D341Med (cell line): ENCODE measurements at places on chromosomes 12 and 14.
A peak's percentile ranks its signal among the peaks of the same experiment; 100 is the strongest.

GRCh38 chr12:115811045-115811444, 466.4 kb downstream of the MED13L start:
- DNase-seq, result no peak

GRCh38 chr12:32418903-32419519, 19.7 kb downstream of the FGD4 start:
- no peak for DNase-seq

GRCh38 chr12:28563286-28563685, 373.0 kb downstream of the CCDC91 start:
- no peak for DNase-seq

GRCh38 chr14:96351986-96352385, 11.2 kb downstream of the ATG2B start:
- no peak for DNase-seq

DNA sequence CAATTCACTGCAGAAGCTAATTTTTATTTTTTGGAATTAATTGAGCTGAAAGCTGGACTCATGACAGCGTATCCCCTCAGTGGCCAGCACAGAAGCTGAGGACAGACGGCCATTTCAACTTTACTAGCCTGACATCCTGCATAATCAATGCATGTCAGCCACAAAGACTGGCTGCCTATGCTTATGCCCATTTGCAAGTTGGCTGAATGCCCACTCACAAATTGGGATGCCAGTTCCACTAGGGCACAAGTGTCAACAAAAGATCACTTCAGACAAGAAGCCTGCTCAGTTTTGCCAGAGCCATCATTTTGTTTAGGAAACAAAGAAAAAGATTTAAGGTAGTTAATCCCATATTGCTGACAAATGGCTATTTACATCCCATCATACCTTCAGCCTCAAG, 417.6 kb downstream of the NOVA1 start:
- DNase-seq, result no peak

GRCh38 chr14:106803379-106803778, 1277.0 kb downstream of the TMEM121 start:
- no peak for DNase-seq

- DNase-seq, result no peak
These were observed 15.8 kb downstream of the FOXA1 start for GRCh38 chr14:37579274-37579673.

- no peak for DNase-seq
These were observed 62.1 kb upstream of the KIF21A start for GRCh38 chr12:39505023-39505422.

DNA sequence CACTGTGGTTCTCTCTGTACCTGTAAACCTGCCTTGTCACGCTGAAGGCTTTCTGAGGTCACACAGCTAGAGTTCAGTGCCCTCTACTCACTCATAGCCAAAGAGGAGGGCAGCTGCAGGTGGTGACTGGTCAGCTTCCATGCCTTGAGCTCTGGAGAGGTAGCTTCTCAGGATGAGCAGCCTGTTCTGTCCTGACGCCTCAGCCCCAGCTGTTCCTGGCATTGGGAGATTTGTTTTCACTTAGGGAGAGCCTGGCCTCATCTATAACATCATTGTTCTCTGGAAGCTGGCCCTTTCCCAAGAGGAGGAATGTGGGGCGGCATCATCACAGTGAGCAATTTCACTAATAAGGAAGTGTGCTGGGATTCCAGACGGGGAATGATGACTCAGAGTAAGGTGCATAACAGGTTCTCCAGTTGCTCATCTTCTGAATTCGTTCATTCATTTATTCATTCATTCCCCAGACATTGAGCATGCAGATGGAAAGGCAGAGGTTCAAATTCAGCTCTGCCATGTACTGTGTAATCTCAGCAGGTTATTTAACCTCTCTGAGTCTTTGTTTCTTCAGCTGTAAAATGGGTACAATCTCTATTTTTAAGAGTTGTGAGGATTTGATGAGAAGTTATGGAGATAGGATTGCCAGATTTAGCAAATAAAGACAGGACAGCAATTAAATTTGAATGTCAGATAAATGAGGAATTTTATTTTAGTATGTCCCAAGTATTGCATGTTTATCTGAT, 255.8 kb upstream of the CRY1 start:
- no peak for DNase-seq

DNA sequence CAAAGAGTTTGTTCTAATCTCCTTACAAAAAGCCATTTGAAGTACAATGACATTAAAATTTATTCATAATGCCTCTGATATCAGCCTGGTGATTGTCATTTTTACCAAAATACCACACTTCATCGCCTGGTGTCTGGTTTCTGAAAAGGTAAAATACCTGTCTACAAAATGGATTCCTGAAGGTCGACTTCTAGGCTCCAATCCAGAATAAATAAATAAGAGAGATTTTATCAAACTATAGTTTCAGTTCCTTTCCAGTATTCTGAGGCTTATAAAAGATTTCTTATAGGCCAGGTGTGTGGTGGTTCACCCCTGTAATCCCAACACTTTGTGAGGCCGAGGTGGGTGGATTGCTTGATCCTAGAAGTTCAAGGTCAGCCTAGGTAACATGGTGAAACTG, 340.7 kb downstream of the SLC16A7 start:
- no peak for DNase-seq

GRCh38 chr14:96095058-96095457, 55.9 kb downstream of the C14orf132 start:
- DNase-seq, result no peak

- DNase-seq, result no peak
These were observed 10.0 kb upstream of the GPR19 start for GRCh38 chr12:12705838-12706520.

DNA sequence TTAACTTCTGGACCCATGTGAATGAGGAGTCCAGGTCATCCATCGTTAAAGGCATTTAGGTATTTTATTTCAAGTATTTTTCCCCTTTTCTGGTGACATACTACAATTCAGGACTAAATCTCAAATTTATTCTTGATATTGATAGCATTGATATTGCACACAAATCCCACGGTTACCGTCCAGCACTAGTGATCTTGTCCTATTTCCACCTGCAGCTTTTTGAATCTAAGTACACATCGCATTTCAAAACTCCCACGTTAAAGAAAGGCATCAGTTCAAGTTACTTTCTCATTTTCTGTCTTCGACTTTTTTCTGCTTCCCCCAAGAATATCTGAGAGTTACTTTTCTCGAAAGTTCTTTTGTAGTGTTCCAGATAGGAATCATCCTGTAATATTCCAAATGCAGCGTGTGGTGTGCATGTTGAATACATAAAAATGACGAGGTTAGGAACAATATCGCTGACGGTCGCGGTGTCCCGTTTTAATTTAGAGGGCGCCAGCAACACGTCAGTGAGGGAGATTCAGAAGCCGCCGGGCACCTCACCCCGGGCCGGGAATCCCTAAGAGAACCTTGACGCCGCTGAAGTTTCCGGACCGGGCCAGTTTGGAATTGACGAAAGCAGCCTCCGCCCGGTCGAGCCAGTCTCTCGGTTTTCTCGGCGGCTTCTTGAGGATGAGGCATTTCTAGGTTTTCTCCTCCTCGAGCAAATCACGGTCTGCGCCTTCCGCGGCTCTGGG, 569 bp upstream of the RGS6 start:
- DNase-seq, result peak; percentile 51

GRCh38 chr12:118981285-118982211, at the start of gene SRRM4:
SRRM4 (plus strand) TSS chr12:118981541; CDS start chr12:118981883, 342 bp downstream.
- peak; percentile 92 for DNase-seq

- no peak for DNase-seq
These were observed 10.3 kb upstream of the PGAM5 start for GRCh38 chr12:132700212-132700822.

DNA sequence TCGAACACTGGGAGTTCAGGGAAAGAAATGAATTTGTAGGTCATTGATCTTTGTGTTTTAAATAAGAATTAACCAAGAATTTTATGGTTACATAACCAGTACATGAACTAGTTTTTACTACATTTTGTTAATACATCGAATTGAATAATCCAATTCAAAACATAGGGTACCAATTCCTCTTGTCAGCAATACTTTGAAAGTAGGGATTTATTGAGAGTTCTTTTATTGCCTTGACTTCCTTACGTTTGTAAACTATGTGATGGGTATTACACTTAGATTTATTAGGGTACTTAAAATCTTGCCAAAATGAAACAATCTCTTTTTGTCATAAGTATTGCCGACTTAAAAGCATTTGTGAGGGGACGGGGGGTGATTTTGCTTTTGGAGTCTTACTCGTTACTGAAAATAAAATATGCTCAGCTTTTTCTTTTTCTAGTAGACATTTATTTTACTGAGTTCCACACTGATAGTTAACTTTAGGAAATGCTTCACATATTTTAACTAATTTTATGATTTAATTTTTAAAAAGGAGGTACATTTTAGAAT, 22.4 kb downstream of the SOCS2 start:
- DNase-seq, result no peak

GRCh38 chr12:19068137-19068536, 61.4 kb upstream of the PLEKHA5 start:
- no peak for DNase-seq

GRCh38 chr14:55245657-55246268, 25.5 kb upstream of the FBXO34 start:
- no peak for DNase-seq

DNA sequence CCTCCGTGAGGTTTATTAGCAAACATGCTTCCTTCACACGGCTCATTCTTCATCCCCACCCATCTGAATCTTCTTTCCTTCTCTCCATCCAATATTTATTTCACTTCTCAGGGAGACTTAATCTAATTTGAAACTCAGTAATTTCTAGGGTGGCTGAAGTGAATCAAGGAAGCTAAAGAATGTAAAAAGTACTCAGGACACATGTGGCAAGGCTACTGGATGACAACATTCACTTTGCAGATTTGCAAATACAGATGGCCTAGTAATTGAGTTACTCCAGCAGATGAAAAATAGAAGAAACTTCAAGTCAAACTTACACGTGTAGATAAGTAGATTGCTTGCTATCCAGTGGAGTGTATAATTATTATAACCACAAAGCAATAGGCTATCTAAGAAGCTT, 15.4 kb upstream of the BEST3 start:
- no peak for DNase-seq

DNA sequence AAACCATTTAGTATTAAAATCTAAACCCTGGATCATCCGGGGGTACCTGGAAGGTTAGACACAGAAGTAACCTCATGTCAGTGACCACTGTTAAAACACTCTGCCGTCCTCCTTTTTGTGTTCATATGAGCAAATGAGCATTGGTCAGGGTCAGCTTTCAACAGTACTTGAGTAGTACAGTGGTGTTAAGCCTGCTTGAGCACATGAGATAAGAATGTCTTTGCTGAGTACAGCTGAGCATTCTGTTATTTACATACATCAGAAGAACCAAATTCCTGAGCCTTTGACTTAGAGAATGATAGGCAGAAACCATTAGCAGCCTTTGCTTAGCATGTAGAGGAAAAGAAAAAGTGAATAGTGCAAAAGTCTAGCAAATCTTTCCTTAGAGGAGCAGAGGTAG, 38.6 kb upstream of the LRTM2 start:
- DNase-seq, result no peak

DNA sequence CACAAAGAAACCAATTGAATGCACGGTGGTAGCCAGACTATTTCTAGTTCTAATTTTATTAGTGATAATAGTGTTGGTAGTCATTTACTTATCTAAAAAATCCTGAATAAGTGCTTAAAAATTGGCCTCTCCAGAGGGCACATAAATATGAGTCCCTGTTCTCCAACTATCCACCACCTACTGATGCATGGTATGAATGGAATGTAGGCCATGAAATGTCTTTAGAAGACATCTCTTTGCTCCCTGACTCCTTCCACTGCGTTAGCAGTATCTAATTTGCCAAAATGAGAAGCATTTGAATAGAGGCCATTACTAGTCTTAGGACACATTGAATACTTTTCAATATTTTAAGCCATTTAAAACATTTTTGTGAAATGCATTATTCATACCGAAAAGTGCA, 261.7 kb downstream of the LRFN5 start:
- no peak for DNase-seq

- DNase-seq, result no peak
These were observed 10.9 kb upstream of the ULK1 start for GRCh38 chr12:131883521-131883900.

GRCh38 chr12:110431957-110432587, 18.1 kb downstream of the ARPC3 start:
- no peak for DNase-seq

- no peak for DNase-seq
These were observed 644.9 kb upstream of the FLRT2 start for GRCh38 chr14:84885061-84885460.

DNA sequence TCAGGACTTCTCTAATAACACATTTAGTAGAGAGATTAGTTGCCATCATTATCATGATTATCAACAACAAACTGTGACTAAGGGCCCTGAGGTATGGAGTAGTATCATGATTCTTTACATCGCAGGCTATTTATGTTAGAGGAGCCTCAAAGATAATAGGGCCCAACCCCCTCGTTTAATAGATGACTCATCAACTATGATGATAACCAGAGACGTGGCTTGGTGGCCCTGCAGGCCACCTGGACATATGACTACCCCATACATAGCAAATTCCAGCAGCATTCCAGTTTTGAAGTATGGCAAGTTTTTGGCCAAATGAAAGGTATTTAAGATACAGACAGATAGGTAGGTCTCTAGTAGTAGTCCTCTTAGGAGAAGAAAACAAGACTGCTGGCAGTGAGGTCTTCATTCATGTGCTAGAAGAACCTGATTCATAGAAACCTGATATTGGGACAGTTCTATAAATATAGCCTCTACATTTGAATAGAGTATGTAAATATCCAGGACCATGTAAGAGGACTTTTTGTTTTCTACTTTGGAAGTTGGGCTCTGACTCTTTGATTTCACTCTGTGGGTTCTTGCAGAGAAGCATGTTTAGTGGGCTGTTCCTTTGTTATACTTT, 5.6 kb downstream of the RIC8B start:
- no peak for DNase-seq

GRCh38 chr12:106897082-106897481, 58.6 kb upstream of the TMEM263 start:
- DNase-seq, result no peak

- DNase-seq, result no peak
These were observed 4.9 kb downstream of the ST8SIA1 start for GRCh38 chr12:22329621-22330020.

GRCh38 chr12:109844983-109845823, 12.0 kb upstream of the TRPV4 start:
- peak; percentile 98 for DNase-seq

GRCh38 chr14:51609955-51610283, 41.8 kb upstream of the FRMD6 start:
- DNase-seq, result no peak

DNA sequence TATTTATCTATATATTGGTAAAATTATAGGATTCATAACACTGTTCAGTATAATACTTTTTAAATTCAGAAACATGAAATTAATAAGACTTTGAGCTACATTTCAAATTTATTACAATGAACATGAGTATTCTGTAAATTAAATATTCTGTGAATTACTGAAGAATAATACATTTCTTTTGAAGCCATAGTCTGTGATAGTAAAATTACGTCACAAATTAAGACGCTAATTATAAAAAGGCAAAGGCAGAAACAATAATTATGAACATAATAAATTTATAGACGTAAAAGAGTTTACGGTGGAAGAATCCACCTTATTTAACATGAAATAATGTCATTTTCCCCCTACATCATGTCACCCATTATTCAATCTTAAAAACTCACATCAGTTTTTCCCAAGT, 118.9 kb downstream of the NOVA1 start:
- DNase-seq, result no peak
